Stimulated activated naive CD8-positive, alpha-beta T cell treated with anti-CD3 and anti-CD28 coated beads, Interleukin-15, Interleukin-2, amounts not matched to agents 100 U/mL and 50 U/mL, for 24 hours (primary cell): ENCODE measurements at places on chromosomes 3 and 15.

- DNase-seq = no peak
These were observed 480.9 kb downstream of the ZIC1 start for GRCh38 chr3:147890114-147890513.

- no peak for DNase-seq
These were observed 155.1 kb downstream of the MAGI1 start for GRCh38 chr3:65883613-65884012.

- DNase-seq = no peak
These were observed 317.7 kb downstream of the IL5RA start for GRCh38 chr3:2792432-2792831.

- no peak for DNase-seq
These were observed 48.4 kb downstream of the LRIG1 start for GRCh38 chr3:66452303-66453011.
